ENCODE measurements at places on chromosomes 4 and X. TPM values are rescaled to one million over a fixed set of nuclear protein-coding genes. Genes with fewer than 3 reads are reported as not detected.

Gene DUSP9
- total RNA-seq: not detected

Gene BMPR1B
- total RNA-seq: not detected

Gene BRS3
- total RNA-seq: not detected

Gene KLB
- 0.66 TPM for total RNA-seq

Gene ARHGAP4
- 58.6 TPM for total RNA-seq

Gene CT45A2
- total RNA-seq: not detected

Gene CTAG1A
- not detected for total RNA-seq

Gene HTR2C
- not detected for total RNA-seq

Gene IL1RAPL1
- not detected for total RNA-seq

- peak; percentile 50 for DNase-seq
- no peak overlapping the region for H3K4me3 ChIP-seq
- H3K27me3 ChIP-seq: no peaks in the 10 kb centered on the region
Observed at GRCh38 chrX:57156397-57157049, 19.3 kb upstream of the SPIN2A start.

DNA sequence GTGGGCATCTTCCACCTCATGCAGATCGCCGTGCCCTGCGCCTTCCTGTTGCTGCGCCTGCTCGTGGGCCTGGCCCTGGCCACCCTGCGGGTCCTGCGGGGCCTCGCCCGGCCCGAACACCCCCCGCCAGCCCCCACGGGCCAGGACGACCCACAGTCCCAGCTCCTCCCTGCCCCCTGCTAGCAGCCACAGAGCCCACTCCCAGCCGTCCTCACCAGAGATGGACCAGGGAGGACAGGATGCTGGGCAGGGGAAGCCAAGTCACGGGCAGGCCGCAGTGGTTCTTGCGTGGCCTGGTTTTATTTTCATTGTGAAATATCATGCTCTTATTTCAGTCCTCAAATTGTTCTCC is 15.1 kb downstream of the DGKQ start:
- no peaks in the 10 kb centered on the region for H3K27me3 ChIP-seq
- no peak overlapping the region for H3K4me3 ChIP-seq
- peaks cover 5% of the 10 kb centered on the region for H3K4me1 ChIP-seq
- no peak for DNase-seq

DNA sequence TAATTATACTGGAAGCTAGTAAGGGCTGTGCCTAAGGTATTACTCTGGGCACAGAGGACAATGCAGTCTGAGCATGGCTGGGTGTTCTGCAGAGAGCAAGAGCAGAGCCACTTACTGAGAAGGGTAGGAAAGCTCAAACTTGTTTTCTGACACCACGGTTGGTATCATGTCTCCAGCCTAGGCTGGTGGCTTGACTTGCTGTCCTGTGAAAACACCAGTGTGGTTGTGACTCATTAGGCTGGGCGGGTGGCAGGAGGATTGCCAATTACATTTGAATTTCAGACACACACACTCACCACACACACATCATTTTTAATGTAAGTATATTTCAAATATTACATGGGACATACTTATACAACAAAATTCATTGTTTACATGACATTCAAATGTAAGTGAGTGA is 19.7 kb upstream of the MTM1 start:
- H3K27me3 ChIP-seq: no peaks in the 10 kb centered on the region
- H3K4me3 ChIP-seq: no peak overlapping the region
- DNase-seq: no peak
- H3K4me1 ChIP-seq: no peaks in the 10 kb centered on the region

DNA sequence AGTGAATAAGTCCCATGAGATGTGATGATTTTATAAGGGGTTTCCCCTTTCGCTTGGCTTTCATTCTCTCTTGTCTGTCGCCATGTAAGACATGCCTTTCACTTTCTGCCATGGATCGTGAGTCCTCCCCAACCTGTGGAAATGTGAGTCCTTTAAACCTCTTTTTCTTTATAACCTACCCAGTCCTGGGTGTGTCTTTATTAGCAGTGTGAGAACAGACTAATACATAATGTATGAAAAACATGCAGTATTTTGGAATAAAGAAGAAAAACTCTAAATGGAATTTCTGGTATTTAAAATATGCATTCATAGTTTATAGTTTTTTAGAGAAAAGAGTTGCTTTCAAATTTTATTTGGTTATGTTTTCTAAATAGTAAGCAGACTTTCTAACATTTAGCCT is 360.7 kb downstream of the PCDH7 start:
- H3K27ac ChIP-seq: no peak overlapping the region
- no peak for DNase-seq
- no peaks in the 10 kb centered on the region for H3K36me3 ChIP-seq
- H3K27me3 ChIP-seq: no peaks in the 10 kb centered on the region
- no peaks in the 10 kb centered on the region for H3K4me1 ChIP-seq

GRCh38 chr4:148287111-148287510 is 155.1 kb downstream of the NR3C2 start:
- H3K27ac ChIP-seq: no peak overlapping the region
- no peaks in the 10 kb centered on the region for H3K4me1 ChIP-seq
- no peaks in the 10 kb centered on the region for H3K27me3 ChIP-seq
- H3K4me3 ChIP-seq: no peak overlapping the region

- no peaks in the 10 kb centered on the region for H3K36me3 ChIP-seq
- DNase-seq: no peak
- H3K4me3 ChIP-seq: no peak overlapping the region
- no peaks in the 10 kb centered on the region for H3K4me1 ChIP-seq
- H3K27ac ChIP-seq: no peak overlapping the region
- H3K27me3 ChIP-seq: no peaks in the 10 kb centered on the region
Observed at GRCh38 chrX:52556741-52557140, 39.9 kb upstream of the XAGE1B start.

- H3K27ac ChIP-seq: no peak overlapping the region
- no peak overlapping the region for H3K4me3 ChIP-seq
- H3K4me1 ChIP-seq: no peaks in the 10 kb centered on the region
- no peaks in the 10 kb centered on the region for H3K27me3 ChIP-seq
Observed at GRCh38 chrX:147679356-147680005, 232.2 kb upstream of the FMR1 start.

- no peak overlapping the region for H3K4me3 ChIP-seq
- no peak overlapping the region for H3K27ac ChIP-seq
- no peak for DNase-seq
- no peaks in the 10 kb centered on the region for H3K4me1 ChIP-seq
Observed at GRCh38 chr4:1983846-1984405, 24.8 kb downstream of the NELFA start.

DNA sequence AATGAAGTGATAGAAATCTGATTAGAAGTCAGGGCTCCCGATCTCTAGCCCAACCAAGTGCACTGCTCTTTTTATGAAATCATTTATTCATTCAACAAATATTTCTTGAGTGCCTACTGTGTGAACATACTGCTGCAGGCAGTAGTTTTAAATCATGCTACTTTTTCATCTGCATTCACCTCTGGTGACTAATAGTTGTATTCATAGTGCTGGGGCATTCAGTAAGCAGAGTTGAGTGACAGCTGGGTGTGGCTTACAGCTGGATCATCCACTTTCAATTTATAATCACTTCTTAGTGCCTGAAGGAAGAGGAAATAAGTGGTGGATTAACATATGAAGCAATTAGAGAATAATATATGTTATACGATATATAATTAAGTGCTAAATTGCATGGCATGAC is 94.1 kb upstream of the HPRT1 start:
- no peak overlapping the region for H3K4me3 ChIP-seq
- DNase-seq: no peak
- no peak overlapping the region for H3K27ac ChIP-seq
- H3K4me1 ChIP-seq: no peaks in the 10 kb centered on the region

- no peaks in the 10 kb centered on the region for H3K36me3 ChIP-seq
- no peak overlapping the region for H3K4me3 ChIP-seq
- no peaks in the 10 kb centered on the region for H3K27me3 ChIP-seq
- H3K4me1 ChIP-seq: no peaks in the 10 kb centered on the region
- DNase-seq: no peak
- H3K27ac ChIP-seq: no peak overlapping the region
Observed at GRCh38 chrX:133549295-133549933, 134.1 kb upstream of the GPC4 start.

- H3K27ac ChIP-seq: no peak overlapping the region
- no peak for DNase-seq
- no peaks in the 10 kb centered on the region for H3K36me3 ChIP-seq
- no peak overlapping the region for H3K4me3 ChIP-seq
Observed at GRCh38 chrX:153299855-153300254, 21.7 kb downstream of the PNMA6F start.

DNA sequence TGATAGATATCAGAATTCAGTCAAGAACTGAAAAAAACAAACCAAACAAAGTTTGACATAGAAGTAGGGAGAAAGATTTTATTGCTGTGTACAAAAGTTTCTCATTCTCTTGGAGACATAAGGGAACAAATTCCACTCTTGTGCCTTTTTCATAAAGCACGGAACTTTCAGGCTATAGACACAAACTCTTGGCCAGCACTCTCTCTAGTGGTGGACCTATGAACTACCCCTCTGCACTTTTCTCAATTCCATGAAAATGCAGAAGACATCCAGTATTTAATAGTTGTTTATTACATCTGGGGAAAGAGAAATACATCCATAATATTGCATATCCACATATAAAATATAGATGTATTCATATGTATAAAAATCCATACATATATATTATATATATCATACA is 291.6 kb upstream of the HS3ST1 start:
- no peak overlapping the region for H3K4me3 ChIP-seq
- DNase-seq: no peak
- H3K27ac ChIP-seq: no peak overlapping the region

- H3K27me3 ChIP-seq: no peaks in the 10 kb centered on the region
- no peak overlapping the region for H3K4me3 ChIP-seq
- H3K36me3 ChIP-seq: no peaks in the 10 kb centered on the region
- peak overlapping the region; percentile 69 for H3K27ac ChIP-seq
- H3K4me1 ChIP-seq: no peaks in the 10 kb centered on the region
Observed at GRCh38 chrX:129979207-129979920, 3.1 kb upstream of the BCORL1 start.

DNA sequence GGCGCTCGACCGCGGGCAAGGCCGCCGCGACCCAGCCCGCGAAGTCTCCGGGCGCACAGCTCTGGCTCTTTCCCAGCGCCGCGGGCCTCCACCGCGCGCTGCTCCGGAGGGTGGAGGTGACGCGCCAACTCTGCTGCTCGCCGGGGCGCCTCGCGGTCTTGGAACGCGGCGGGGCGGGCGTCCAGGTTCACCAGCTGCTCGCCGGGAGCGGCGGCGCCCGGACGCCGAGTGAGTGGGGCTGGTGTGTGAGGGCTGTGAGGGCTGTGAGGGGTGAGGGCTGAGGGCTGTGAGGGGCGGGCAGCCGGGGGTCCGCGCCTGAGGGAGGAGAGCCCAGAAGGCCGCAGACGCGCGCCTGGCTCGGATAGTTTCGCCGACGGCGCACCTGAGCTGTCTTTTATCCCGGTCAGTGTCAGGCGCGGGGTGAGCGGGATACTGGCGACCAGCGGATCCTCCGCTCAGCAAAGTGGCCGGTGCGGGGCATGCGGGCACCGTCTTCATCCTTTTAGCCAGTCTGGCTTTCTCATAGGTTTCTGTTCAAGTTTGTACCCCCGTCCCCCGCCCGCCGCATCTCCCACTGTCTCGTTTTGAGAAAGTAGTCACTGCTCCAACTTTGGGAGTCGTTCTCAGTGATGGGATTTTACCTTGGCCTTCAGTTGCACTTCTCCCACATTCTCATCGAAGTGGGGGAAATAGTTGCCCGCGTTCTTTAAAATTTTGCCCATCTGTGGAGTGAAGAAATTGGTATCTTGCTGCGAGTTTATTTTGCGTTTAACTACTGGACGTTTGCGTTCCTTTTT is 586 bp downstream of the HERC5 start:
- H3K4me1 ChIP-seq: no peaks in the 10 kb centered on the region
- H3K27me3 ChIP-seq: no peaks in the 10 kb centered on the region
- no peaks in the 10 kb centered on the region for H3K36me3 ChIP-seq

DNA sequence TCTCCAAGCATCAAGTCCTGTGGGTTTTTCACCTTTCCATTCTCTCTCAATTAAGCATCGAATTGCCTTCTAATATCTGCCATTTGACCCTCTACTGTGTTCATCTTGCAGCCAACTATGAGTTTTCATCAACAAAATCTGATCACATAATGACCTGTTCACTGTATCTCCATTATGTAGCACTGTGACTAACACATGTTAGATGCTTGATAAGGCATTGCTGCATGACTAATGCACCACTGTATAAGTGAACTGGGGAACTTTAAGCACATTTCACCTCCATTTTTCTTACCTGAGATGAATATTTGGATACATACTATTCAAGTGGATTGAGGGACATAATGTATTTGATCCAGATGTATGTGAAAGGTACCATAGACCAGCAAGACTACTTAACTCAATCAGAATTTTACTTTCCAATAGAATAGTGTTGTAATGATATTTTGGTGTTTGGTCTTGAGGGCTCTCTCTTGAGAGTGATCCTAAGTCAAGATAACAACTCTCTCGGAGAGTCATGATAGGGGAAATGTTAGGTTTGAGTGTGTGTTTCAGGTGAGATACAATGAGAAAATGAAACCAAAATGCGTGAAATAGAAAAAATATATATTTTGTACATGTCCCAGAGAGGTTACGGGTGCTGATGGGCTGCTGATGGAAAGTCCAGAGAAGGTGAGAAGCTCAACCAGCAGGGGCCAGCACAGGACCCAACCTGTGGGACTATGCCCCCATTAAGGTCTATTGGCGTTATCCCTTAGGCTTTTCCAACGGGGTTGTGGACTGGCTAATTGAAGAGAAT is 60.2 kb upstream of the HS3ST1 start:
- no peak for DNase-seq
- no peaks in the 10 kb centered on the region for H3K27me3 ChIP-seq
- H3K27ac ChIP-seq: no peak overlapping the region
- H3K4me3 ChIP-seq: no peak overlapping the region
- H3K36me3 ChIP-seq: no peaks in the 10 kb centered on the region
